AG09319 (cell line): ENCODE measurements at places on chromosomes 4 and X.

- no peak for DNase-seq
These were observed 3.8 kb upstream of the ZCCHC4 start for GRCh38 chr4:25308761-25309160.

GRCh38 chr4:40183615-40184411 is 13.0 kb upstream of the RHOH start:
- no peak for DNase-seq

- DNase-seq, result peak; percentile 4
These were observed 78.5 kb downstream of the ELOVL6 start for GRCh38 chr4:110119880-110120279.

- no peak for DNase-seq
These were observed 89.3 kb upstream of the ENPP6 start for GRCh38 chr4:184306949-184307348.

DNA sequence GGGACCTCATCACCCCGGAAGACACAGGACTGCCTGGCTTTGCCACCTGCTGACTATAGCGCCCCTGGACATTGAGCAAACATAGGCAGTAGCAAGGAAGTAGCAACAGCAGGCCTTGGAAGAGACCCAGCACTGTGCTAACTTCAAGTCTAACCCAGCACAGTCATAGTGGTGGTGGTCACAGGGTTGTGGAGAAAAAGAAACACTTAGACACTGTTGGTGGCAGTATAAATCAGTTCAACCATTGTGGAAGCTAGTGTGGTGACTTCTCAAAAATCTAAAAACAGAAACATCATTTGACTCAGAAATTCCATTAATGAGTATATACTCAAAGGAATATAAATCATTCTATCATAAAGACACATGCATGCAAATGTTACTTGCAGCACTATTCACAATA is 874.0 kb upstream of the EPHA5 start:
- DNase-seq, result no peak

DNA sequence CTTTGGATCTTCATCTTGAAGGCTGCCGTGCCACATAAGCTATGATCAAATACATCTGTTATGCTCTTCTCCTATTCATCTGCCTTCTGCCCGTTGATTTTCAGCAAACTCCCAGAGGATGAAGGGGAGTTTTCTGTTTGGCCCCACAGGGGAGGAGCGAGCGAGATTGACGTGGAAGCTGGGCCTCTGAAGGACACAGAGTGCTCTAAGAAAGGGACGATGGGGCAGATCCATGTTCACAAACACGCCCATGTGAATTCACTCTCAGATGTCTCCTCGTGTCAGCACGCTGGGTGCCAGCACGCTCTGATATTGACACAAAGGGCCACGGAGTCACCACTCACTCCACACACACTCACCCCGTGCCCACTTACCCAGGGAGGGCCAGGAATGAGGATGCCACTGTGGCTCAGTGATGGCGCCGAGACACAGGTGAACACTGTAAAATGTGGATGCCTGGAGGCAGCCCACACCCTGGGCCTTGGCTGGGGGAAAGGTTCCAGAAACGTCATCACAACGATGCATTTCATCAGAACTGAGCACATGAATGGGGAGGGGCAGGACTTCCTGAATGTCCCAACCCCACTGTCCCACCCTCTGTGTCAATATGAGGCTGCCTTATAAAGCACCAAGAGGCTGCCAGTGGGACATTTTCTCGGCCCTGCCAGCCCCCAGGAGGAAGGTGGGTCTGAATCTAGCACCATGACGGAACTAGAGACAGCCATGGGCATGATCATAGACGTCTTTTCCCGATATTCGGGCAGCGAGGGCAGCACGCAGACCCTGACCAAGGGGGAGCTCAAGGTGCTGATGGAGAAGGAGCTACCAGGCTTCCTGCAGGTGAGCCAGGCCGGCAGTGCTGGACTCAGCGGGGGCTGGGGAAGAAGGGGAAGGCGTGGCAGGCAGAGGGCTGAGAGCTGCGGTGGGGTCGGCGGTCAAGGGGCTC is at the start of gene S100P:
TSS of gene S100P (plus strand) at position 648 of the 946 bp plus-strand sequence. CDS start at position 703, 55 bp downstream.
- DNase-seq, result no peak
